Neuronal stem cell (in vitro differentiated cells): ENCODE measurements at places on chromosomes 5 and 9.

GRCh38 chr5:42887575-42887974 lies 75.9 kb upstream of the SELENOP start:
- DNase-seq: no peak

DNA sequence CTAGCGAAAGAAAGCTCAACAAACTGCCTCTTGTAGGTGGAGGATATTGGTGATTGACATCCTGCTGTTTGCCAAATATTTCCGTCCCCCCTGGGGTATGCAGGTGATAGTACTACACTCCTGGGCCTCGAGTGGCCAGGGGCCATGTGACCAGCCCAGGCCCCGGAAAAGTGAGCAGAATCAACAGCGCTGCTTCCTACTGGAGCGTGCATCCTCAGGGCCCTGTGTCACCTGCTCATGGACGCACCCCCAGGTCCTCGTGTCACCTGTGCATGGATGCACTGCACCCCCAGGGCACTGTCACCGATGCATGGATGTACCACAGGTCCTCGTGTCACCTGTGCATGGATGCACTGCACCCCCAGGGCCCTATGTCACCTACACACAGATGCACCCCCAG lies 43.8 kb downstream of the ADAMTS16 start:
- DNase-seq: no peak

GRCh38 chr9:136455043-136456002 lies 15.7 kb upstream of the INPP5E start:
- DNase-seq: no peak

DNA sequence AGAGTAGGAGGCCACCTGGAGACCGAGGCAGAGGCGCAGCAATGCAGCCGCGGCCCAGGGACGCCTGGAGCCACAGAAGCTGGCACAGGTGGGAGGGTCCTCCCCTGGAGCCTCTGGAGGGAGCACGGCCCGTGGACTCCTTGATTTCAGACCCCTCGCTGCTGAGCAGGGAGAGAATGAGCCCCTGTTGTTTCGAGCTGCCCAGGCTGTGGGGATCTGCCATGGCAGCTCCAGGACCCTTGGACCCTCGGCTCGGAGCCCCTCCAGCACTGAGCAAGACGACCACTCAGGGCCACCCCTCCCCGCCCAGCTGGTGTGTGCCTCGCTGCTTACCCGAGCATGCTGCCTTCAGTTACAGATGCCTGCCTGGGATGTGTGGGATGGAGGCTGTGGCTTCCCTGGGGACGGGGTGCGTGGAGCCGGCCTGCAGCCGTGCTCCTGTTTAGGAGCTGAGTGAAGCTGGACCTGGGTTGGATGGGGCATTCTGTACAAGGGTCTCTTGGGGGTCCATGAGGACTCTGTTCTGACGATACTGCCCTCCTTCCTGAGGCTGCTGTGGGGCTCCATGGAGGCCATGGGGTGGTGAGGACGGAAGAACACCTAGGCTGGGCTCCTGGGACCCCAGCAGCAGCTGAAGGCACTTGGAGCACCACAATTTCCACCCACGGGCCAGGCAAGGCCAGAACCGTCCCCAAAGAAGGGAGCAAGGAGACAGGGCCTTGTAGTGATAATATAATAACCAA lies 115.1 kb upstream of the LPCAT1 start:
- no peak for DNase-seq

GRCh38 chr5:20020247-20020646 lies 32.2 kb upstream of the CDH18 start:
- DNase-seq: no peak

GRCh38 chr5:170474489-170475274 lies 29.1 kb upstream of the KCNIP1 start:
- DNase-seq: no peak

DNA sequence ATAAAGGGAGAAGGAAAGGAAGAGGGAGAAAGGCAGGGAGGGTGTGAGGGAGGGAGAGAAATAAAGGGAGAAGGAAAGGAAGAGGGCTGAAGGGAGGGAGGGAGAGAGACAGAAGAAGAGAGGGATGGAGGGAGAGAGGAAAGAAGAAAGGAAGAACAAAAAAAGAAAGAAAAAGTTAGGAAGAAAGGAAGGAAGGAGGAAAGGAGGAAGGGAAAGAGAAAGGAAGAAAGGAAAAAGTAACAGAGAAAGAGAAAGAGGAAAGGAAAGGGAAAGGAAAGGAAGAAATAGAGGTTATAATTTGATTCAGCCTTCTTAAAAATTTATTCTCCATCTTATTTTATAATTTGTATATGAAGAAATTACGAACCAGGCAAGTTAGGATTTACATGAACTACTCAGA lies 836.6 kb upstream of the C9orf72 start:
- DNase-seq: no peak

- no peak for DNase-seq
Measured at GRCh38 chr5:171477101-171477500, 57.7 kb downstream of the FGF18 start.

DNA sequence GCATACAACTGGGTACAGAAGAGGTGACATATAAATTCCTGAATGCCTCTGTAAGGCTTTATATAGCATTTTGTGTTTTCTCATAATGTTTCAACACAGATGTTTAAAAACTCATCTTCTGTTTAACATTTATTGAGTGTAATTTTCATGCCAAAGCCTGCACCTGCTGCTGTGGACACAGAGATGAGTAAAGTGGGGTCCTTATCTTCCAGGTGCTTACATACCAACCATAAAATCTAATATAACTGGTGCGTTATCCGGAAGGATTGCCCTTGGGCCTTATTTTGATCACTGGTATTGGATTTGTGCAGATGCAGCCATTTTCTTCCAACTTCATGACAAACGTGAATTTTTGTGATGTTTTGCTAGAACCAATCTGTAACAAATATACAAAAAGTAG lies 222.3 kb downstream of the DMRT2 start:
- DNase-seq: no peak

- no peak for DNase-seq
Measured at GRCh38 chr5:1732945-1733344, 66.7 kb downstream of the MRPL36 start.

DNA sequence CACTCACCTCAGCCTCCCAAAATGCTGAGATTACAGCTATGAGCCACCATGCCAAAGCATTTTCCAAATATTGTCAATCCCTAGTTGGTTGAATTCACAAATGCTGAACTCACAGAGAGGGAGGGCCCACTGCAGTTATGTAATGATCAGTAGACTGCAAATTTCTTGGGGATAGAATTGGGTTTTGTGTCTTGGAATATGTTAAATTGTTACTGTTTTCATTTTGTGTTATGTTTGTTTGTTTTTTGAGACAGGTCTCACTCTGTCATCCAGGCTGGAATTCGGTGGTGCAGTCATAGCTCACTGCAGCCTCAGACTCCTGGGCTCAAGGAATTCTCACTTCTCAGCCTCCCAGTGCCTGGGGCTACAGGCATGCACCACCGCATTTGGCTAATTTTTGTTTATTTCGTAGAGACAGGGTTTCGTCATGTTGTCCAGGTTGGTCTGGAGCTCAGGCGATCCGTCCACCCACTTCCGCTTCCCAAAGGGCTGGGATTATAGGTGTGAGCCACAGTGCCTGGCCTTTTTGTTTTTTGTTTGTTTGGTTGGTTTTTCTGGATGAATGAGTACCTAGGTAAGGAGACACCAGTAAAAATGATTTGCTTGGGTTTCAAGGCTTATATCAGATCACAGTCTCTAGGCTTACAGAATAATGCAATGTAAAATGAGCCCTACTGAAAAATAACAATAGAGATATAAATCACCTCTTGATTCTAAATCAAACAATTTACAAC lies 31.5 kb upstream of the LMNB1 start:
- DNase-seq: no peak

- no peak for DNase-seq
Measured at GRCh38 chr9:99605016-99605743, 216.5 kb upstream of the NR4A3 start.

DNA sequence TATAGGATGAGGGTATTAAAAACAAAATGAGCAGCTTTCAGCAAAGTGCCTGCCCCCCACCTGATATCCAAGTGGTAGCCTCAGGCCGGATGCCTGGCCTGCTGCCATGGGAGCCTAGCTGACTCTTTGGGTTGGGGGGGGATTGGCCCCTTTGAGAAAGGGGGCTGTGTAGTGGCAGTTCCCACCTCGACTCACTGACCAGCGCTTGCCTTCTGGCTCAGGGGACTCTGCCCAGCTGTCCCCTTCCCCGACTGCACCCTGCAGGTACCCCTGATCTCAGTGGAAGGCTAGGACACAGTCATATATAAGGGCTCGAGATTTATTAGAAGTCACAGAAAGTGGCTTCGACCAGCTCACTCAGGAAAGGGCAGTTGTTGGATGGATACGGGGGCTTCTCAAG lies 1.5 kb upstream of the NEUROG1 start:
- DNase-seq: no peak

DNA sequence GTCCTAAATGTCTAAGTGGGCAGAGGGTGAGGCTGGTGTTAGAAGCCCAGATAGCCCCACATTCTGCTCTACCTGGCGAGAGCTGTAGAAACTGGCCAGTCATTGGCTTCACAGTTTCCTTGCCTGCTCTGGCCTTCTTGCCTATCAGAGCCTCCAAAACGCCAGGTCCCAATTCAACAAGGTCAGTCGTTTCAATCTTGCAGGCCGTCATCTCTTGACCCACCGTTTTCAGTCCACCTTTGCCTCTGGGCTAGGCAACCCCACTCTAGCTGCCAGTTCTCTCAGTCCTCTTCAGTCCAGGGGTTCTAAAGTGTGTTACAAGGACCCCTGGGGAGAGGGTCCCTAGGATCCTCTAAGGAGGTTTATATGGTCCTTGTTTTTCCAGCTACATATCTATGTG lies 20.0 kb upstream of the TIFAB start:
- no peak for DNase-seq

DNA sequence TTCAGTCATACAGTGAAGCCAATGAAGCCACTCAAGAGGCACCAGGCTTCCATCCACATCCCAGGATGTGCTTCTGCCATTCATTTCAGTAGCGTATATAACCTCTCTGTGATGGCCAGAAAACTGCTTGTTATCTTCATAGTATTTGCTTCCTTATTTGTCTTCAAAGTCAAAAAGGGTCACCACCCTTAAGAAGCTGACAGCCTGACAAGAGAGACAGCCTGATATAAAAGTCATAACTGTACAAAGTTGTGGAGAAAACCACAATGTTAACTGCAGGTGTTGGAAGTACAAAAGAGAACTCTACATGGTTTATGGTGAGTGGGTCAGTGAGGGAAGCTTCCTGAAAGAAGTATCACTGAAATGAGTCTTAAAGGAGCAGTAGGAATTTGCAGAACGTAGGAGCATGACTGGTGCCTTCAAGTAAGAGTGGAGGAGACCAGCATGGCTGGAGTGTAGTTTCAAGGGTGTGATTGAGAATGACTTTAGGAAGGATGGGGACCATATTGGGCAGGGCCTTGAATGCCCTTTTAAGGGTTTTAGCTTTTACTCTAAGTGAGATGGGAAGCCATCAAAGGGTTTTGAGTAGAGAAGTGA lies 33.7 kb downstream of the NIM1K start:
- DNase-seq: no peak

DNA sequence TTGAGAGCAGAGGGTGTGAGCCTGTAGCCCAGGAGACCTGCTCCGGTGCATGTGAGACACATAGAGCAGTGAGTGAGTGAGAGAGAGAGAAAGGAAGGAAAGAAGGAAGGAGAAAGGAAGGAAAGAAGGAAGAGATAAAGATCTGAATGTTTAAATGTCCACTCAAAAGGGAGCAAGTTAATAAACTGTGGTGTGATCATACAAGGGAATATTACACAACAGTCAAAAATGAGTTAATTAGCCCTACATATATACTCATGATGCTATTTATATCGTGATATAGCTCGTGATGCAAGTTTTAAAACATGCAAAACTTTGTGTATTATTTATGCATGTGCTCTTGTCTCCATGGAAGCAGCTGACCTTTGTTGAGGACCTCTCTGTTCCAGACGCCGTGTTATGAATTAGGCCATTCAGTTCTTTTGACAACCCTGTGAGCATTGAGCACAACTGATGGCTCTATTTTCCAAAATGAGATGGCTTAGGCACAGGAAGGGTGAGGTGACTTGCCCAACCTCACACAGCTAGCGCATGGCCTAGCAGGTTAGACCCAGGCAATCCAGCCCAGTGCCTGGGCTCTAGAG lies 70.6 kb downstream of the HMCN2 start:
- DNase-seq: no peak

- no peak for DNase-seq
Measured at GRCh38 chr5:176646049-176646706, 1.1 kb upstream of the TSPAN17 start.

DNA sequence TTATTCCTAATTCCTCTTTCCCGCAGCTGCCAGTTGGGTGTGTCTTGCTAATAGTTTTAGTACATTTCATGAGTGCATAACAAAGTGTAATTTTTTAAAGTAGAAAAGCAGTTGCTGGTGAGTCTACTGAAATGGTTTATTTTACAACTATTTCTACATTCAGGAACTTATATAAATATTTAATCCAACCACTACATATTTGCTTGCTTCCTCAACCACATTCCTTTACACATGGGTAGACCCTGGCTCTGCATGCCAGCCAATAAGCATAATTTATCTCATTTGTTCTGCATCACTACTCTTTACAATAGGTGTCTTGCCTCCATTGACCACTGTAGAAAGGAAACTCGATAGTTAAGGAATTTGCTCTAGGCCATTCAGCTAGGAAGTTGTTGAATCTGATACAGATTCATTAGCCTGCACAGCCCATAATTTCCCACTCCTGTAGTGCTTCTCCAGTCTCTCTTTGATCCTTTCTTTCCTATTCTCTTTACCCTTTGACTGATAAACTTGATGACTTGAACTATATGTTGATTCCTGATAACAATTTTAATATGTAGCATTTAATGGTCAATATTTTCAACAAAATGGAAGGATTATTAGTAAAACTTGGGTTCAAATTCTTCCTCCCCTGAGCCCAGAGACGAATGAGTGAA lies 342.5 kb upstream of the ACTBL2 start:
- DNase-seq: peak; percentile 11

DNA sequence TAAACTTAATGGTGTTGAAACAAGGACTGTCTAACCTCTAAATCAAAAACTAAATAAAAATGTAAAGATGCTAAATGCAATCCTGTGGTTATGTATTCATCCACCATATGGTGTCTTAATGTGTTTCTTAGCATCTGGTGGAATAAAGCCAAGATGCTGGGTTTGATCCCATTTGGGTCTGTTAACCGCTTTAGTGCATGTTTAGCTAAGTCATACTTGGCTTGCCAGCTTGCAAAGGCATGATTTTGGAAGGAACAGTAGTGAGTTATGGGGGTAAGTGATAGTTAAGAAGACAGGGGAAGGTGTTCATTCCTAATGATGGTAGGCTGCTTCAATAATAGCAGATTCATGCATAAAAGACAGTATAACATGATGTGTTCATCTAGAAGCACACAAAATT lies 139.0 kb upstream of the SLC27A6 start:
- no peak for DNase-seq

DNA sequence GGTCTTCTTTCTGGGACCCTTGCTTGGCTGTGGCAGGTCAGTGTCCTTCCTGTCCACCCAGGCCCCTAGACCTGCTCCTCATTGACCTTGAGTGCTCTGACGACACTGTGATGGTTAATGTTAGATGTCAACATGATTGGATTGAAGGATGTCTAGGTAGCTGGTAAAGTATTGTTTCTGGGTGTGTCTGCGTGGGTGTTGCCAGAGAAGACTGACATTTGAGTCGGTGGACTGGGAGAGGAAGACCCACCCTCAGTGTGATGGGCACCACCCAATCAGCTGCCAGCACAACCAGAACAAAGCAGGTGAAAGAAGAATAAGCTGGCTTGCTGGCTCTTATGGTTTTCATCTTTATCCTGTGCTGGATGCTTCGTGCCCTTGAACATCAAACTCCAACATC lies 74.5 kb downstream of the CFAP90 start:
- DNase-seq: no peak

- DNase-seq: no peak
Measured at GRCh38 chr5:6086871-6087270, 291.5 kb downstream of the MED10 start.

GRCh38 chr5:88818296-88818695 lies 64.7 kb downstream of the MEF2C start:
- no peak for DNase-seq
